ENCODE measurements at places on chromosomes 5 and 9.

DNA sequence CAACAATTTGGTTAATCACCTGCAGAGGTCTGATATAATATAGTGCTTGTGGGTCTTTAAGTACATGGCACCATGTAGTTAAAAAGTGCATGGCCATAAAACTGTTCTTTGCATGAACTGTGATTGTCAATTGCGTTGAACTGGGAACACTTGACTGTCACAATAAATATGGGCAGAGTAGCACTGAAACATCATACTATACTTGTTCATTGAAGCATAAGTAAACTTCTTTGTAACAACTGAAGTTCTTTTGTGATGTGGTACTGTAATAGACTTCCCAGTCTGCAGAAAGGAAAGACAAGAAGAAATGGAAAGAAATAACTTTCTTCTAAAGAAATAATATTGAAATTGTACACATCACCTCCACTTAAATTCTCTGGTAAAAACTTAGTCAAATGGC lies 9.8 kb upstream of the NTRK2 start:
- no peak for DNase-seq

- DNase-seq, result peak; percentile 44
Observed at GRCh38 chr9:19018201-19018600, 14.8 kb downstream of the SAXO1 start.

- no peak for DNase-seq
Observed at GRCh38 chr9:136628268-136628667, 34.4 kb upstream of the EGFL7 start.

- DNase-seq, result peak; percentile 43
Observed at GRCh38 chr5:139636975-139637408, 11.2 kb upstream of the CXXC5 start.

DNA sequence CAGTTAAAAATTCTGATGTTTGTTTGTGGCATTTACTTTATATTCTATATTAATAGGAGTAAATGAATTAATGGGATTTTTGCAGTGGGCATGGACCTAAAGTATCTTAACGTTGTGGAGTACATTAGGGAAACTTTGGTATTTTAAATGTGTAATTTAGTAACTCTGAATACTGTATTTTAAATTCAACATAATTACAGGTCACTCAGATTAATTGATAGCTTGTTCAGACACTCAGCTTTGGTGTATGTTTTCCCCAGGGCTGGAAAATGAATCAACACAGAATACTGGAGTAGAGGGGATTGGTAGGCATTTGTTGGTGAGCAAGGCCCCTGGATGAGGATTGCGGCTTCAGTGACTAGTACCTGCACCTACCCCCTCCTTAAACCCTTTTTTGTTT lies 117.5 kb downstream of the TRIO start:
- no peak for DNase-seq

DNA sequence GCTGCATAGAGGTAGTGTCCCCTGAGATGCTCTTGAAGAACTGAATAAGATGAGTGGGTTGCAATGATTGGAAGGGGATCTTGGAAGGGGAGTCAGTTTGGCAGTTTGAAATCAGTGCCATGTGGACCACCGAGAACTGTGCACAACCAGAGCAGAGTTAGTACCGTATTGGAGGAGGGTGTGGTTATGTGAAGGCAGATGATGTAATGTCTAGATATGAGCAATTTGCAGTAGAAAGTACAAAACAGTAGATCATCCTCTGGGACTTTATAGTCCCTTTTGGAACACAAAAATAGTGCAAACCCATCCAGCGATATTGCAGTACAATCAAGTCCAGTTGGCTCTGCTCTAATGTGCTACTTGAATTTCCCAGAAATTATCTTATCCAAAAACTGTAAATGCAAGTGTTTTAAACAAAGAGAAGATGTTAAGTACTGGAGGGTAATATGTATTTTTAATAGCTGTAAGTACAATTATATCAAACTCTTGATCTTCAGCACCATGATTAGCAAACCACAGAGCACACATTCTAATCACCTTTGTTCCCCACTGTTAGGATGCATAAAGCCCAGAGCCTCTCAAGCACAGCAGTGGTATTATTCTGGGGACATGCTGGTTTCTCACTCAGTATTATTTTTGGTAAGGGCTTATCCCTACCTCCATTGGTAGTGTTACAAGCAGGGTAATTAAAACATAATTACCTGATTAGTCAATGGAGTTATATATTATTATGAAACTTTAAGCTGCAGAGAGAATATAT lies 41.5 kb downstream of the MEGF10 start:
- no peak for DNase-seq

- DNase-seq, result no peak
Observed at GRCh38 chr9:37769306-37769705, 15.6 kb downstream of the EXOSC3 start.

DNA sequence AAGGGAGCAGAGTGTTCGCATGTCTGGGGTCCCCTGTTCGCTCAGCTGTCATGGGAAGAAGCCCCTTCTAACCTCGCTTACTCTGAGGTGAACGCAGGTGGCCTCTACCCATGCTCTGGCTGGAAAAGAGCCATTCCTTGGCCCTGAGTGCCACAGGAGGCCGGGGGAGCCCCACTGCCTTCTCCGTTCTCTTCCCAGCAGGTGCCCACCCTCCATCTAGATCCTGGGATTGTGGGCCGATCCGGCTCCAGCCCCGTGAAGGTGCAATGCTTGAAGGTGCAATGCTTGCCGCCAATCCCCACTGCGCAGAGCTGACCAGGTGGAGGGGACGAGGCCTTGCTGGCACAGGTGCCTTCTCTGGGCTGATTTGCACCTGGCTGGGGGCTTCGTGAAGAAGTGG lies 95.4 kb downstream of the MRPL36 start:
- no peak for DNase-seq

- no peak for DNase-seq
Observed at GRCh38 chr9:114652776-114653555, 4.6 kb downstream of the TEX53 start.

- no peak for DNase-seq
Observed at GRCh38 chr5:24864244-24864643, 219.5 kb upstream of the CDH10 start.

GRCh38 chr9:91164724-91165520 lies 196.8 kb downstream of the AUH start:
- peak; percentile 98 for DNase-seq

DNA sequence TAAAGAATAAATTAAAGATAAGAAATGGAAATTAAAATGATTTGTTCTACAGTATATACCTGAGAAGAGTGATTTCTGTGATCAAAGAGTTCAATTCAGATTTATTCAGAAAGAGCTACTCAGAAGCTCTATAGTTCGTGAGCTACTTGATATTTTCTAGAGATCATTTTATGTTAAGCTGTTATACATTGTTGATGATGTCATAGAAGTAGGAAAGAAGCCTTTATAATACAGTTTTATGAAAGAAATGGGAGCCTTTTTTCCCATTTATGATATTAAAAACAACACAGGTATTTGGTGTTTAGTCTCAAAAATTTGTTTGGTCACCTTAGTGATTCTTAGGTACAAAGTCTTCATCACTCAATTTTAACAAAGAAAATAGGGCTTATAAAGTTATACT lies 20.8 kb downstream of the RNF14 start:
- DNase-seq, result no peak

GRCh38 chr5:133612249-133612860 lies at the start of gene FSTL4:
TSS of gene FSTL4 (minus strand) at chr5:133612541.
- no peak for DNase-seq

GRCh38 chr5:37812365-37812764 lies 27.5 kb downstream of the GDNF start:
- no peak for DNase-seq
